ENCODE measurements at places on chromosomes 3 and 15.
A peak's percentile ranks its signal among the peaks of the same experiment; 100 is the strongest.

DNA sequence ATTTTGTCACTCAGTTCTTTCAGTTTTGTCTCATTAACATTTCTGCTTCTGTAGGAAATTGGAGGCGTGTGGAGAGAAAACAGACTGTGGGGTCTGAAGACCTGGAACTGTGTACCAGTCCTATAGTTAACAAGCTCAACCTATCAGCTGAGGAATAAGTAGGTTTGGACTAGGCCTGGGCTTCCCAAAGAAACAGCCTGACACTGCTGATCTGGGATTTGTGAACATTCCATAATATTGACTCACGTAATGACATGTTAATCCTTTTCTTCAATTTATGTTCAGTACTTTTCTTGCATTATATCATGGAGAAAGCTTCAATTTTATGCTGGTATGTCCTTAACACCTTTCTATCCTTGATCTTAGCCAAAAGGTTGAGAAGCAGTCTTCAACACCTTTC is 181.6 kb upstream of the RORA start:
- no peak for DNase-seq

- DNase-seq, result no peak
Measured at GRCh38 chr3:55405436-55405835, 81.7 kb downstream of the WNT5A start.

DNA sequence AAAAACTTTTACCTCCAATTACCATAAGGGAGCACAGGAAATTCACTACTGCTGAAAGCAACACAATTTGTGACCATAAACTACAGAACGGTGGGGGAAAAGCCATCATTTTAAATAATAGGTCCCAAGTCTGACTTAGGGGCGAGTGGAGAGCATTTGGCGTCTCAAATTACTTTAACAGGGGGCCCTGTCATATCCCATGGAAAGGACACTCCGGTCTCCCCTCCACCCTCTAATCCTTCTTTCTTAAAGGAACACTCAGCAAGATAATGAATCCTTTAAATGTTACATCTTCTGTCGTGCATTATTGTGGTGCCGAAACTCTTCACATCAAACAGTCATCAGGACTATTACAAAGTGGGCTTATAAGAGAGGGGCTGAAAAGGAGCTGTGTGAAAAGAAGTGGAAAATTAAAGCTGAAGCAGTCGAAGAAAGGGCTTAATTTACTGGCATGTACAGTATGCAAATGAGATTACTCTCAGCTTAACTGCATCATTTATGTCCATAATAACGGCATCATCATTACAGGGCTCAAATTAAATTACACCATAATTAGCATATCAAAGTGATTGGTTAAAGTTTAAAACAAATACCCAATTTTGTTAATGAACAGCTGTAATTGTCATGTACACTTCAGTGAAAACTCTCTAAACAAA is 342.2 kb downstream of the FOXP1 start:
- no peak for DNase-seq

GRCh38 chr3:156463123-156463522 is 91.8 kb downstream of the SSR3 start:
- no peak for DNase-seq

GRCh38 chr3:186180891-186181481 is 72.1 kb upstream of the ETV5 start:
- no peak for DNase-seq

GRCh38 chr3:804211-804610 is 288.6 kb upstream of the CNTN6 start:
- DNase-seq, result no peak

DNA sequence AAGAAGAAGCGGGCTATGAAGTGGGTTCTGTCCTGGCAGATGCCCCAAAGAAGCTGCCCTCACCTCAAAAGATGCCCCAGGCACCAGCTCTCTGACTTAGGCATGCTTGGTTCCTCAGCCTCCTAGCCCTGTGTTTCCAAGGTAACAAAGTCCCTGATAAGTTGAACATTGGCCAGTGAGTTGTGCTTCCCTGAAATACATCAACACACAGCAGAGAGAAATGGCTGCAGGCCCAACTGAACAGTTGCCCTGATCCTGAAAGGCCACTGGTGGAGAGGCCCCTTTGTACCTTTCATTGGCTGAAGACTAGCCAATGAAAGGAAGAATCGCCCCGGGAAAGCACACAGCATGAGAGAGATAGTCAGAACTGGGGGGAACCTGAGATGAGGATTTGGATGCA is 169.9 kb upstream of the CTNNB1 start:
- no peak for DNase-seq

GRCh38 chr3:97264180-97264579 is 449.8 kb downstream of the EPHA6 start:
- DNase-seq, result no peak

- peak; percentile 84 for DNase-seq
Measured at GRCh38 chr3:141412087-141412935, 44.0 kb downstream of the ZBTB38 start.

- no peak for DNase-seq
Measured at GRCh38 chr15:74908635-74909034, 2.0 kb upstream of the FAM219B start.

DNA sequence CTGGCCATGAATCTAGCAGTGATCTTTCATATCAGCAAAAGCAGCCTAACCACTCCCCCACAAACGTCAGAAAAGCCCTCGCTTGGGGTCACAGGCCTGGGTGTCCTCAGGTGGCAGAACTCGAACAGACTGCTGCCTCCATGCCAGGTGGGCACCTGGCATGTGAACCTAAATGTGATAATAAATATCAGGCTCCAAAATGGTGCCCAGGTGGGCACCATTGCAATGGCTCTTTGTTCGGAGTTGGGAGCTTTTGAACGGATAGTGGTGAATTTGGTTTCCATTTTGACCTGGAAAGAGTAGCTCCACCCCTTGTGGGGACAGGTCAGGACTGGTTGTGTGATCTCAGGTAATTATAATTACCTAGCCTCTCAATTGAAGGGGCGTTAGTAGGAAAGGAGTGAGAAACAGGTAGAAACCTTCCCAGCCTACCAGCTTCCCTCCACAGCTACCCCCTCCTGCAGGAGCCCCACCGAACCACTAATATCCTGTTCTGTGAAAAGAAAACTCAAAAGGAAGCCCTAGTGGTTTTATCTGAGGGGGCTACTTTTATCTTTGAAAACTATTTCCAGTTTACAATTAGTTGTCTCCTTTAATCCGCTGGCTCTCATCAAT is 18.1 kb downstream of the MYO1E start:
- DNase-seq, result no peak

DNA sequence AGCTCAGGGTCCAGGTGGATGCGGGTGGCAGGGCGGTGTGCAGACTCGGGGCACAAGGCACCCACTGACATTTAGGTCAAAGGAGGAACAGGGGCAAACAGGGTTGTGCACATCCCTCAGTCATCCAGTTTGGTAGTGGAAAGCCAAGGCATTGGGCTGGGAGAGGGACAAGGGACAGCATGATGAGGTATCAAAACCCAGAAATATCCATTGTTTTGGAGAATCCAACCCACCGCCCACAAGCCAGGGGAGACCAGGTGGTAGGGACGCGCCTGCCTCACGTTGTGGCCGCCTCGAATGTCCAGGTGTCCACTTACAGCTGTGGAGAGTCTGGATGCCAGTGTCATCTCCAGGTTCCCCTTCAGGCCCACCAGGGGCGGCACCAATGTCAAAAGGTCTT is 33.3 kb downstream of the SLC41A3 start:
- DNase-seq, result no peak

DNA sequence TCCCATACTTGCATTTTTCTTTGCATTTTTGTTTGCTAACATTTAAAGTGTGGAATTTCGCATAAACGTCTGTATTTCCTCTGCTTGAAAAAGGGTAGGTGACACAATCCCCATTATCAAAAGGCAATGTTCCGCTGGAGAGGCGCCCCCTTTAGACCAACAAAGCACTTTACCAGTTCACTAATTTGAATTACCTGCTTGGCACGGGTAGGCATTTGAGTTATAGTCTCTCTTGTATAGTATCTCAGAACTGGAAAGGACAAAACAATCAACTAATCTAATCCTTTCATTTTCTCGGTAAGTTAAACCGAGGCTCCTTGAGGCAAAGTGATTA is 775 bp upstream of the CCDC39 start:
- no peak for DNase-seq

DNA sequence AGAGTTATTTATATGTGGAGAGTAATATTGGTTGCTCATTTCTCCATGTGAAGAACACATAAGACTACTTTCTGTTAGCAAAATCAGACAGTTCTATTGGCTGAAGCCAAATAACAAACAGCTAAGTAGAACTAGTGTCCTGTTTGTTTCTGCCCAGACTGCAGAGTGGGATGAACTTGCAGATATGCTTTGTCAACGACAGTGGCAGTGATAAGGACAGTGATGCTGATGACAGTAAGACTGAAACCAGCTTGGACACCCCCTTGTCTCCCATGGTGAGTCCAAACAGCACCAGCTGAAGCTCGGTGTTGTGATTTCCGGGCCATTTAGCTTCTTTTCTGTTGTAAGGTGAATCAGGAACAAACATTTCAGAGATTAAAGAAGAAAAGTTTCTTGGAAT is 102.6 kb upstream of the IL12A start:
- no peak for DNase-seq

DNA sequence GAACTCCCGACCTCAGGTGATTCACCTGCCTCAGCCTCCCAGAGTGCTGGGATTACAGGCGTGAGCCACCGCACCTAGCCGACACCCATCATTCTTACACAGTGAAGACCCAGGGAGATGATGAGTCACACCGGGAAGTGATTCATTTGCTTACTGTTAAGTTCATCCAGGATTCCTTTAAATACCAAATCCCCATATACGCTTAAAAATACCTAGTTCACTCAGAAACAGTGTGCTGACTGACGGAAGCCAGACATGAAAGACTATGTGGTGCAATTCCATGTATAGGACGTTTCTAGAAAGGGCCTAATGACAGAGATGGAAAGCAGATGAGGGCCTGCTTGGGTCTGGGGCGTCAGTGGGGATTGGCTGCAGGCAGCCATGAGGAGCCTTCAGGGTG is 75.2 kb downstream of the APBA2 start:
- peak; percentile 95 for DNase-seq

GRCh38 chr3:17354341-17354740 is 388.1 kb downstream of the TBC1D5 start:
- no peak for DNase-seq

DNA sequence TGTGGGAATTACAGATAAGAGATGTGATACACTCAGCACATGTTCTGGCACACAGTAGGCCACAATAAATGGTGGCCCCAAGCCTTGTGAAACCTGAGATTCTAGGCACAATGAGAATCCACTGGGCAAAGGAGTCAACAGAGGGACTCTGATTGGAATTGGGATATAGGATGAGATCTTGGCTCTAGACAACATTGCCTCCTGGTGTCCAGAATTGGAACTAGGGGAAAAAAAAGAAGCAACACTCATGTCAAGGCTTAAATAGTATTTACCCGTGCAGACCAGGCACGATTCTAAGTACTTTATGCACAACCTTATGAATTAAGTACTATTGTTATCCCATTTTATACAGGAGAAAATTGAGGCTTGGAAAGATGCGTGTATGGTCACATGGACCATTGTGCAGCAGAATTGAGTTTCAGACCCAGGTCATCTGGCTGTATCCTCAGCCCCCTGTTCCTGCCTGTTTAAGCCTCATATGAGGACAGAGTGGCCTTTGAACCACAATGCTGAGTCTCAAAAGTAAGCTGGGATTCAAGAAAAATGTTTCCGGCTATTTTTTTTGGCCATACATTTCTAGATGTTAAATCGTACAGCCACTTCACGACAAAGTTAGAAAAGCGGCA is 124.8 kb downstream of the SV2B start:
- peak; percentile 2 for DNase-seq

DNA sequence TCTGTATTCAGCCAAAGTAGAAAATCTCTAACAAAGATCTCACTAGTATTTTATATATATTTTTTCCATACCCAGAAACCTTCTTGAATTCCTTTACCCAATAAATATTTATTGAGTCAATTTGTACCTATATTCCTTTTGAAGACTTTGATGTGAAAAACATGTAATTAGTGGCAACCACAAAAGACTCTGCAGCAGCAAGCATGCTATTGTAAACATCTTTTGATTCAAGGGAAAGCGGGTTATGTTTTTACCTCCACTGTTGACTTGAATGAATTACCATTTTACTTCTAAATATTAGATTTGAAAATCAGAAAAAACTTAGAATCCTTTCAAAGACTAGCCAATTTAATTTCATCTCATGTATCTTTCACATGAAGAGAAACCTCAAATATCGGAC is 2.4 kb downstream of the GPR15 start:
- no peak for DNase-seq

DNA sequence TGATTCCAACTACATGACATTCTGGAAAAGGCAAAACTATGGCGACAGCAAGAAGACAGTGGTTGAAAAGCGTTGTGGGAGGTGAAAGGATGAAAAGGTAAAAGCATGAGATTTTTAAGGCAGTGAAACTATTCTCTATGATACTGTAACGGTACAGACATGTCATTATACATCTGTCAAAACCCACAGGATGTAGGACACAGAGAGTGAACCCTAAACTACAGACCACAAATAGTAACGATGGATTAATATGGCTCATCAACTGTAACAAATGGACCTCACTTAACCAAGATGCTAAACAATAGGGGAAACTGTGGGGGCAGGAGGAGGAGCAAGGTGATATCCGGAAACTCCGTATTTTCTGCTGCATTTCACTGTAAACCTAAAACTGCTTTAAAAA is 39.1 kb downstream of the MYO9A start:
- no peak for DNase-seq

GRCh38 chr15:99073008-99073717 is 31.7 kb upstream of the SYNM start:
- no peak for DNase-seq

GRCh38 chr15:62896380-62896866 is 146.1 kb upstream of the TPM1 start:
- no peak for DNase-seq

GRCh38 chr3:168094877-168095610 is 680 bp downstream of the GOLIM4 start:
- peak; percentile 52 for DNase-seq

- no peak for DNase-seq
Measured at GRCh38 chr3:182981038-182981380, 671 bp upstream of the DCUN1D1 start.

DNA sequence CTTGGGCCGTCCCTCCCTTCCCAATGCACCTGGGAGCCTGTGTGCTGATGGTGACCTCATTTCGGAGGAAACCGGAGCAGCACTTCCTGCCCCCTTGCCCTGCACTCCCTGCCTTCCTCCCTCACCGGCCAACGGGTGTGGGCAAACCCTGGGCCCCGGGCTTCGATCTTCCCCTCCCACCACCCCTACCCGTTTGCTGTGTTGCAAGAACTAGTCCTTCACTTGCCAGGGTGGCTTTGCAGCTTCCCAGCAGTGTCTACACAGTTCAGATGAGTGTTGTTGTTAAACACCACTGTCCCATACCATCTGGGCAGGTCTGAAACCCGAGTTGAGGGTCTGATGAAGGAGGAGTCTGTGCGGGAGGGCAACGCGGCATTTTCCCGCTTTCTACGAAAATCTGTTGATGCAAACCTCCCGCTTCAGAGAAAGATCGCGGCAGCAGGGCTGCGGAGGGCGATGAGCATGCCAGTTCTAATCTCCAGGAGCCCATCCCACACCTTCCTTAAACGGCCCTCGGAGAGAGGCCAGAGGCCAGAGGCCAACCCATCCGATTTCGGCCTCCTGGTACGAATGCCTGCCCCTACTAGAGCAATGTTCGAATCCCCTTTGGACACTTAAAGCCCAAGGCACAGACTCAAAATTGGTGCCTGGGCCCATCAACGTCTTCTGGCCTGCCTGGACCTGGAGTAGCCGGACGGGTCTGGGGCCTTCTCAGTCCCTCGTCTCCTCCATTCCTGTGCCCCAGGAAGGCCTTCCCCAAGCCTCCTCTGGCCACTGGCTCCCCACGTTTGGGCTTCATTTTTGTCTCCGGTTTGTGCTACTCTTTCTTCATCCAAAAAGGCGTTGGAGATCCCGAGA is 35.7 kb upstream of the POLG start:
- no peak for DNase-seq

- DNase-seq, result no peak
Measured at GRCh38 chr15:65156692-65157091, 23.1 kb upstream of the PDCD7 start.

Measured in astrocyte (in vitro differentiated cells and primary cell).